Hippocampal formation (tissue), 2 donors: ENCODE measurements at places on chromosomes 4 and X.

- DNase-seq: no peak
Measured at GRCh38 chr4:76856243-76857073, 41.5 kb downstream of the SOWAHB start.

- no peak for DNase-seq
Measured at GRCh38 chr4:70855464-70855863, 15.8 kb upstream of the GRSF1 start.

- no peak for DNase-seq
Measured at GRCh38 chrX:122115604-122116003, 1068.2 kb downstream of the GLUD2 start.

- no peak for DNase-seq
Measured at GRCh38 chr4:179291657-179292056, 1849.4 kb upstream of the AGA start.

GRCh38 chr4:123618606-123619005 is 222.0 kb downstream of the SPRY1 start:
- no peak for DNase-seq

DNA sequence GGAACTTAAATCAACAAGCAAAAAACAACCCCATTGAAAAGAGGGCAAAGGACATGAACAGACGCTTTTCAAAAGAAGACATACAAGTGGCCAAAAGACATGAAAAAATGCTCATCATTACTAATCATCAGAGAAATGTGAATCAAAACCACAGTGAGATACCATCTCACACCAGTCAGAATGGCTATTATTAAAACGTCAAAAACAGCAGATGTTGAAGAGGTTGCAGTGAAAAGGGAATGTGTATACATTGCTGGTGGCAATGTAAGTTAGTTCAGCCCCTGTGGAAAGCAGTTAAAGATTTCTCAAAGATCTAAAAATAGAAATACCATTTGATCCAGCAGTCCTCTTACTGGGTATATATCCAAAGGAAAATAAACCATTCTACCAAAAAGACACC is 22.6 kb downstream of the RTL9 start:
- DNase-seq: no peak

- no peak for DNase-seq
Measured at GRCh38 chrX:106963111-106963510, 36.9 kb downstream of the MORC4 start.

DNA sequence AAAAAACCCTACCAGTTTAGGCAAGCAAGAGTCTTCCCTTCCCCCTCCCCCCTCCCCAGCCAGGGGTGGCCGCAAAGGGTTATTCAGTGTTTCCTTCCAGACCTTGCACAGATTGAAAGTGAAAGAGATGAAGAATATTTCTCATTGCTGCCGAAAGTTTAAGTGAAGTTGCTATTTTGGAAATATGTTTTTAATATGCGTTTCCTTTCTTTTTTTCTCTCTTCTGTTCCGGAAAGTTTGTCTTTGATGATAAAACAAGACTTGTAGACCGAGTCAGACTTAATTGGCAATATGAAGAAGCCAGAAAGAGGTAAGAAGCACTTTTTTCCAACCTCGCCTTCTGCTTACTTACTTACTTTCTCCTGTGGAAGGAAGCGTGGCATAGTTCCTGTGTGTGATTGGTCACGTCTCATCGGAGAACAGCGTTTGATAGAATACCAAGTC is 58.5 kb upstream of the CLCN4 start:
- DNase-seq: no peak

DNA sequence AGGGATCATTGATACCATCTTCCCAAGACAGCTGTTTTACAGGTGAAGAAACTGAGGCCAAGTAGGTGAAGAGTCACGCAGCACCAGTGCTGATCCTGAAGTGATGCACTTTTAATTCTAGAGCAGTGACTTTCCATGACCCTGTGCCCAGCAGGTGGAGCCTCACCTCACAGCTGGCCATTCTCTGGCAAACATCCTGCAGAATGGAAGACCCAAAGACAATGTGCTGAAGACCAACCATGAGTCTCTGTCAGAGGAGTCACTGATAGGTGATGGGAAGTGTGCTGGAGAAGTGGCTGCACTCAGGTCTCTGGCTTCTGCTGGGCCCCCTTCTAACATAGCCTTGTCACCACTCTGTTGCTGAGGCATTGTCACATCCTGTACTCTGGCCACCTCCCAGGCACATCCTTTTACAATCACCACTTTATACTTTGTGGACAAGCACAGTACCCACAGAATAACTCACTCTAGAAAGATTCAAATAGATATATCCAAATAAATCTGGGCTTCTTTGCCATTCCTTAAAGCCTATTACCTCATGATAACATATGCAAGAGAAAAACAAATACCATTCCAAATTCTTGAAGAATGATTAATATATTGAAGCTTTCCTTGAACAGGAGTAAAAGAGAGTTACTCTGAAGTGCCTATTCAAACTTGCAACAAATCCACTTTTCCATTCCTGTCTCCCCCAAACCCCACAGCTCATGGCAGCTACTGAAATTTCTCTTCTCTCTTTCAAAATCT is 64.1 kb upstream of the SCOC start:
- no peak for DNase-seq
